ENCODE measurements at places on chromosomes 2 and 18.
A peak's percentile ranks its signal among the peaks of the same experiment; 100 is the strongest.

GRCh38 chr2:97651114-97651513, 5.3 kb downstream of the COX5B start:
- no peak for DNase-seq

- no peak for DNase-seq
Measured at GRCh38 chr2:47631792-47632398, 151.1 kb upstream of the MSH6 start.

DNA sequence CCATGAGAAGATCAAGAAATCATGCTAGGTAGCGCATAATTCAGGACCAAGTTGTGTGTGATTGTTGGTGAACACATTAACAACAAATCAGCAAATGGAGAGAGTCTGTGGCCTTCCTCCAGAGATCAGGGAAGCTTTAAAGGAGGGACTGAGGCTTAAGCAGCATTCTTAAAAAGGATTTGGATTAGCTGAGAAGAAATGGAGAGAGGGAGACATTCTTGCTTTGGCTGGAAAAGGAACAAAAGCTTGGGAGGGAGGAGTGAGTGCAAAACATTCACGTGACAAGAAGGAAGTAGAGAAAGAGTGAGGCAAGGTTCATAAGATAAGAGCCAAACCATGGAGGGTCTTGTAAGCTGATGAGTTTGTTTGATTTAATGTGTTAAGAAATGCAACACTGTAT, 75.6 kb downstream of the SRD5A2 start:
- no peak for DNase-seq

DNA sequence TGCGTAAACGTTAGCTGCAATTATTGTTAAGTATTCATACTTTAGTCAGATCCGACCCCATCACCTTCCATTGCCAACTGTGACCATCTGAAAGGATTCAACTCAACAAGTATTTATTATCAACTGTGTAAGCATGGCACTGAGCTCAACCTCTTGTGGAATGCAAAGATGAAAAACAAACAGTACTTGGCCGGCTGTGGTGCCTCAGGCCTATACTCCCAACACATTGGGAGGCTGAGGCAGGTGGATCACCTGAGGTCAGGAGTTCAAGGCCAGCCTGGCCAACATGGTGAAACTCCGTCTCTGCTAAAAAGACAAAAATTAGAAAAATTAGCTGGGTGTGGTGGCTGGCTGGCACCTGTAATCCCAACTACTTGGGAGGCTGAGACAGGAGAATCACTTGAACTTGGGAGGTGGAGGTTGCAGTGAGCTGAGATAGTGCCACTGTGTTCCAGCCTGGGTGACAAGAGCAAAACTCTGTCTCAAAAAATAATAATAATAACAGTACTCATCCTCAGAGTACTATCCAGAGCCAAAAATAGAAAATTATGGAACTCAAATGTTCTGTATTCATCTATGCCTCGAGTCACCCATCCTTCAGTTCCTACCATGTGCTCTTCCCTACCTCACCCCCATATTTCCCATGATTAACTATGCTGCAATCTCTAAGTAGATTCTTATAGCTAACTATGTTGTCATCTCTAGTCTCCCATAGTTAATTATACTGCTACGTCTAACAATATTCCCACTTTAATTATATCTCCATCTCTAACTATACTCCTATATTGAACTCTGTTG, 8.6 kb upstream of the MREG start:
- no peak for DNase-seq

DNA sequence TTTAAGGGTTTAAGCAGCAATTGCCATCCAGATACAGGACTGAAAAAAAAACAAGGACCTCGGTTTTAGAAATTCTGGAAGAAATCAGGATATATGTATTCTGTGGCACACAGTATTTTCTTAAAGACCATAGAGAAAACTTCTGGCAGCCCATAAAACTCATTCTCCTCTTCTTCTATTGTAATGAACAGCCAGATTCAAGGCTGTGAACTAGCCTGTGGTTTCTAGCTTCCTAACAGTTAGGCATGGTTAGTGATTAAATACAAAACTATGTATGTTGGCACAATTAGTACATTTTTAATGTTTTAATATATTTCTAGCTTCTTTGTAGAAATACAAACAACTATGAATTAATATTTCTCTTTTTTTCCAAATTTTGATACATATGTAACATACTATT, 555.7 kb downstream of the DSC3 start:
- DNase-seq = no peak

GRCh38 chr2:46299365-46300263, 2.4 kb downstream of the EPAS1 start:
- DNase-seq = peak; percentile 6

- no peak for DNase-seq
Measured at GRCh38 chr18:42545825-42546224, 569.7 kb downstream of the RIT2 start.

- DNase-seq = no peak
Measured at GRCh38 chr18:5167831-5168230, 29.2 kb downstream of the AKAIN1 start.

Measured in stimulated activated CD4-positive, alpha-beta T cell treated with anti-CD3 and anti-CD28 coated beads, TNF-alpha, amount 100 ng/mL, for 24 hours (primary cell).